ENCODE measurements at places on chromosomes 1 and 21.

DNA sequence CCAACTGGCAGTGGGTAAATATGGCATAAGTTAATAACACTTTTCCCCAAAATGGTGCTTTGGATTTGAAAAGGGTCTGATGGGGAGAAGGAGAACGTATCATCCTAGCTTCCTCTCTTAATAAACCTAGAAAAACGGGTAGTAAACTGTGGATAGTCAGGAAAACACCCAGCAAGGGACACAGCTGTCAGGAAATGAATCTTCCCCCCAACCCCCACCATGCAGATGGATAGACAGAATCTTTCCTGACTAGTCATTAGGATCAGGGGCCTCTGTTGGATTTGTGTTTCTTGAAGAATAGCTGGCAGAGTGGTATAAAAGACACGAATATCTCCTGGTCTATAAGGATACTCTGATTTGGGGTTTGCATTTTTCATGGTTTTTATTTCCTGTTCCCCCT, 22.5 kb upstream of the LAX1 start:
- no peak for DNase-seq

- no peak for DNase-seq
Observed at GRCh38 chr1:91894036-91894761, 8.2 kb upstream of the TGFBR3 start.

- no peak for DNase-seq
Observed at GRCh38 chr1:223235091-223235490, 92.0 kb upstream of the TLR5 start.

- DNase-seq: no peak
Observed at GRCh38 chr1:209893751-209894150, 44.3 kb upstream of the SYT14 start.

GRCh38 chr1:243406424-243406823, 150.6 kb downstream of the SDCCAG8 start:
- DNase-seq: no peak

All from B cell (primary cell).